Coronary artery (tissue), 2 donors: ENCODE measurements at places on chromosomes 13 and 19.

DNA sequence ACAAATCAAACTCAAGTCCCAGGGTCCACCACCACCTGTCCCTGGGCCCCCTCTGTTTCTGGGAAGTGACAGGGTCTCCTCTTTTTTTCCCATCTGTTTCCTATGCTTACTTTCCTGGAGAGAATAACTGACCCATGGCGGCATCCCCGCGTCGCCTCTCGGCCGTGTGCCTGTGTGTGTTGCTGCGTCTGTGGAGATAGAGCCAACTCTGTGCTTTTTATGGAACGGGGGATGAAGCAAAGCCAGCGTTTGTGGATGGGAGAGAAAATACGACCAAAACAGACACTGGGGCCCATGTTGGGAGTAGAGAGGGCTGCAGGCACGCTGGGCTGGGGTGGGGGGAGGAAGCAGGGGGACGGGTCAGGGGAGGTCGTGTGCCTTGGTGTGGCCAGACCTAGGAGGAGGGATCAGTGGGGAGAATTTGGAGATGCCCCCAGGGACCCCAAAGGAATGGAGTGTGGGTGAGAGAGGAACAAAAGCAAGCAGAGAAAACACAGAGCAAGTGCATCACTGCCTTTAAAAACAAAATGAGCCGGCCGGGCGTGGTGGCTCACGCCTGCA, 16.6 kb downstream of the PLK5 start:
- no peak for DNase-seq

GRCh38 chr19:31258211-31259052, 90.8 kb downstream of the TSHZ3 start:
- DNase-seq, result no peak

- DNase-seq, result peak; percentile 94
Measured at GRCh38 chr19:48637948-48638830, 1.0 kb upstream of the DBP start.

GRCh38 chr19:47776568-47776967, 1.9 kb upstream of the SELENOW start:
- DNase-seq, result no peak

DNA sequence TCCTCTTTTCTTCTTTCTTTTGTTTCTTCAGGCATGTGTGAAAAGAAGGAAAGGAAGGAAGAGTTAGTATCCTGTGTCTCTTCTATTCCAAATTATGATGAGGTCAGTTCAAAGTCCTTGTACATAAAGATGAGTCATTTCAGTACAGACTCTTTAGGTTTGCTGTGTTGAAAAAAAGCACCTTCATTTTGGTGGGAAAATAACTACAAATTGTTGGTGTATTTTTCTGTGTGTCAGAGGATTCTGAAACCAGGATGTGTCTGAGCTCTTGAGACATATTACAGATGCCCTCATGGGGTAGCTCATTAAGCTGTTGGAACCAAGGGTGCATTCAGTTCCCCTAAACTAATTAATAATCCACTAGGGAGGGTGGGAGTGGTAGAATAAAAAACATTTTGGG, 5.8 kb upstream of the HSPH1 start:
- DNase-seq, result no peak

DNA sequence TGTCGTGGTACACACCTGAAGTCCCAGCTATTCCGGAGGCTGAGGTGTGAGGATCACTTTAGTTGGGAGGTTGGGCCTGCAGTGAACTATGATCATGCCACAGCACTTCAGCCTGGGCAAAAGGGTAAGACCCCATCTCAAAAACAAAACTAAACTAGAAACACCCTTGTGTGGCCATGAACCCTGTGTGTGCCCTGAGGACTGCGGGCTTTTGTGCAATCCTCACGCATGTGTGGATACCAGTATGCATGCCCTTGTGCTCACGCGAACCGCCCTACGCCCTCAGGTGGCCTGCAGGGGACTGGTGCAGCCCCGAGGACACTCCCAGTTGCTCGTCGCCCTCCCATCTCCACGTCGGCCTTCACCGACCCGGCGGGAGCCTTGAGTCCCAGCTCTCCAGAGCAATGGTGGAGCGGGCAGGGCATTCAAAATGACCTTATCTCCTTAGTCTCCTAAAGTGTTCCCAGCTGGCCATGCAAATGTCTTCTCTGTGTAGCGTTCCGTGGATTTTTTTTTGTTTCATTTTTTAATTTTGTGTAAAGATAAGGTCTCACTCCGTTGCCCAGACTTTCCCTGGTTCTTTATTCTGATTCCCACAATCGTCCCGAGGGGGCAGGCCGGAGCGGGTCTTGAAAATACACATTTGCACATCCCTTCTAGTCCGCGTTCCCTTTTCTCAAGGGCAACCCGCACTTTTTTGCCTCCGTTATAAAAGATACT, 868 bp upstream of the EGLN2 start:
- no peak for DNase-seq

DNA sequence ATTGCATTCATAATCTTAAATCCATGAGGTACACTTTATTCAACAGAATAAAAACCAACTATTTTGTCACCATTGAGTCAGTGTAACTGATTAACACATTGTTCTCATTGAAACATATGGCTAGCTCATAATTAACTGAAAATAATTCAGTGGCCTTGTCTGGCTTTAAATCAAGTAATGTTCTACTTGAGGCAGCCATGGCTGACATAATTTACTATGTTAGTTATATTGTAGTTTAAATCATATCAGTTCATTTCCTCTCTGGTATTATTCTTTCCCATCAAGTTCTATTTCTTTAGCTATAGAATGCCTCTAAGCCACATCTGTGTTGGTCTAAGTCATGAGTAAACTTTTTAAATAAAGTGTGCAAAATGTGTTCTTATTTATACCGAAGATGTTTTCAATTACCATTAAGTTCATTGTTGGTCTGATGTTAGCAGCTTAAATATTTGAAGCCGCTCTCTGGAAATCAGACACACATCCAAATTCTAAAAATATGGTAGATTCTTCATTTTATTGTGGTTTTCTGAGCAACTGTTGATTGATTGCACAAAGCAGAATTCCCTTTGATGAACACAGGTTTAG, 393.7 kb downstream of the GPC6 start:
- no peak for DNase-seq

DNA sequence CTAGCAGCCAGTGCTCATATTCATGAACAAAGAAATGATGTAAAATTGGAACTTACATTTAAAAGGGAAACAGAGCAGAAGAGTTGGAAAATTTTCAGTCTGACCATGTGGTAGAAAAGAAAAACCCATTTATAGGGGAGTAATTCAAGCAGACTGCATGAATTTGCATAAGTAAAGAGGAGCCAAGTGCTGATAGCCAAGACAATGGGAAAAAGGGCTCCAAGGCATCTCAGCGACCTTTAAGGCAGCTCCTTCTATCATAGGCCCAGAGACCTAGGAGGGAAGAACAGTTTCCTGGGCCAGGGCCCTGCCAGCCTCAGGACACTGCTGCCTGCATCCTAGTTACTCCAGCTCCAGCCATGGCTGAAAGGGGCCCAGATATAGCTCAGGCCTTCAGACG, 7.5 kb downstream of the DNAJC3 start:
- no peak for DNase-seq

DNA sequence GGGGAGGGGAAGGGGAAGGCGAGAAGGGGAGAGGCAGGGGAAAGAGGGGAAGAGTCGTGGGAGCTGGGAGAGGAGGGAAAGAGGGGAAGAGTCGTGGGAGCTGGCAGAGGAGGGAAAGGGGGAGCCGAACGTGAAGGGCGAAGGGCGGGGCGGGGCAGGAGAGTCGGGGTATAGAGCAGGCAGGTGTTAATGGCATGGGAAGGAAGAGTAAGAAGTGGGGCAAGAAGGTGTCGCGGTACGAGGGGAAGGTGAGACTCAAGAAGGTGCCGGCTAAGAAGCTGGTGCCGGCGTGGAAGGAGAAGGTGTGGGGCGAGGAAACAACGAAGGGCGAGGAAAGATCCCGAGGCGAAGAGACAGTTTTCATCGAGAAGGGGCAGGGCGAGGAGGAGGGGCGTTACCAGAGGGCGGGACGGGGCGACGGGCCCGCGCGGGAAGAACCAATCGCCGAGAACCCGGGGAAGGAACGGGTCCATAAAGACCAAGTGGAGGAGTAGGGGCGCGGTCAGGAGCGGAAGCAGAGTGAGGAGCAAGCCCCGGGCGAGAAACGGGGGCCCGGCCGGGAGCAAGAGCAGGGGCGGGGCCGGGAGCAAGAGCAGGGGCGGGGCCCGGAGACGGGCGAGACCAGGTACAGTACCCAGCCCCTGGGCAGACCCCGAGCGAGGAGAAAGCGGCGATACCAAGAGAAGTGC, 463 bp downstream of the CATSPERG start:
- DNase-seq, result peak; percentile 98

GRCh38 chr19:29947871-29948270, 5.8 kb downstream of the URI1 start:
- DNase-seq, result no peak

- DNase-seq, result no peak
Measured at GRCh38 chr19:1057176-1057855, 9.7 kb upstream of the ARHGAP45 start.

GRCh38 chr13:52921194-52921593, 72.8 kb upstream of the PCDH8 start:
- DNase-seq, result no peak

DNA sequence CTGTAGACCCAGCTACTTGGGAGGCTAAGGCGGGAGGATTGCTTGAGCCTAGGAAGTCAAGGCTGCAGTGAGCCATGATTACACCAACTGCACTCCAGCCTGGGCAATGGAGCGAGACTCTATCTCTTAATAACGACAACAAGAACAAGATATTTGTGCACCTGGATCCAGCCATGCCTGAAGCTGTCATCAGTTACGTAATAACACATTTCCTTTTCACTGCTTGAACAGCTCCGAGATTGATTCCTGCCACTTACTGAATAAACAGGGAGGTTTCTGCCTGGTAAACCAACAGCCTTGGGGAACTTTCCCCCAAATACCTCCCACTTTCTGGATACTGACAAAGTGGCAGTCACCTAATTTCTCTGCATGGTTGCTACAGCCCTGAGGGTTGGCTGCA, 5.4 kb downstream of the KANK2 start:
- no peak for DNase-seq

DNA sequence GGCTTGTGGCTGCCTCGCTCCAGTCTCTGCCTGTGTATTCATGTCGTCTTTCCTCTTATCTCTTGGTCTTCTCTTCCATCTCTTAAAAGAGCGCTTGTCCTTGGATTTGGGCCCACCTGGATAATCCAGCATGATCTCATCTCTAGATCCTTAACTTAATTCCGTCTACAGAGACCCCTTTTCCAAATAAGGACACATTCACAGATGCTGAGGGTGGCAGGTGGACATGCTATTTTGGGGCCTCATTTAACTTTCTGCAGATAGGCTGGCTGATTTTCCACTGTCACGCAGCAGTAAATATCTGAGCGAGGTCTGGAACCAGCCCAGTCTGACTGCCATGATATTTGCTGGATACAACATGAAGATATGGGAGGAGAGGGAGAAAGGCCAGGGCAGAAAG, 41.5 kb upstream of the TSHZ3 start:
- no peak for DNase-seq

DNA sequence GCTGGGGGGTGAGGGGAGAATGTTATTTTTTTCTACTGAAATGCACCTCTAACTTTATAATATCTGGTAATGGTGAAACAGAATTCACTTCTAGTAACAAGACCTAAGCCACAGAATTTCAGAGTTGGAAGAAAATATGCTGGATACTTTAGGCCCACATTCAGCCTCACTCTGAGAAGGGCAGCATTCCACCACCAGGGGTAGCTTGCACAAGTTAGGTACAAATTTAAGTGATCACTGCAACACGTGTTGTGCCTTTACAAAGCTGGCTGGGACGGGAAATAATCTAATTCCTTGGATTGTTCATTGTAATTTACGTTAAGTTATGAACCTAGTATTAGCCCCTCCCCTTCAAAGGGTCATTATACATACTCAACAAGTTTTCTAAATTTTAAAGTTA, 192.3 kb downstream of the RGCC start:
- DNase-seq, result no peak

DNA sequence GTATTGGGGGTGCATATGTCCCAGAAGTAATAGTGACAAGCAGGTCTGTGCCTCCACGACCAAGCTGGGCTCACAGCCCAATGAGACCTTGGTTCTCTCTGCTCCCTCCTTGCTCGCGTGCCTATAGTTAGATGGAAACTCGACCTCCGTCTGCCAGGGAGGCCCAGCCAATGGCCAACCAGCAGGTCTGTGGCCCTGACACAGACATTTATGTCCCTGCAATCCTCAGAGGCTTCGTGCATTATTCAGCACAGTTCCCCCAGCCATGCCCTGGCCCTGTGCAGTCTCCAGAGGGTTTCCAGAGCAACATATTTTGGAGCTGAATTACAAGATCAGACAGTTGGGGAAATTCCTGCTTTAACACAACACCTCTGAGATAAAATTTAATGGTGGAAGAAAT, 105.1 kb downstream of the UQCRFS1 start:
- no peak for DNase-seq

- no peak for DNase-seq
Measured at GRCh38 chr19:23558541-23558940, 128.5 kb downstream of the ZNF675 start.

DNA sequence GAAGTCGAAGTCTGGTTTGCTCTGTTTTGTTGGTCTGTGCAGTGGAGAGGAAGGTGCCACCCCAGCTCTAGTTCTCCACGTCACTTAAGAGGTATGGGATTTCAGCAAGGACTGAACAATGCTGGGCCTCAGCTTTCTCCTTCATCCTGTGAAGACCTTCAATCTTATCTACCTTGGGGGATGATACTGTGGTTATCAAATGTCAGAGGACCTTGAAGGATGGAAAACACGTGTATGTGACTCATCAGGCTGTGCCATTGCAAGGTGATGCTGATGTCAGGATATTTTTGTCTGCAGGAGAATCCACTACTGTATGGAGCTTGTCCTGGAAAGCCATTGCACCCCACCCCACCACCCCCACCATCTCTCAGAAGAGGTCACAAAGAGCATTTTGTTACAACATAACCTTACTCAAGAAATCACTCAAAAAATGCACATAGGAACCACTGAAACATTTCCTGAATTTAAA, 81.4 kb upstream of the UQCRFS1 start:
- DNase-seq, result no peak

DNA sequence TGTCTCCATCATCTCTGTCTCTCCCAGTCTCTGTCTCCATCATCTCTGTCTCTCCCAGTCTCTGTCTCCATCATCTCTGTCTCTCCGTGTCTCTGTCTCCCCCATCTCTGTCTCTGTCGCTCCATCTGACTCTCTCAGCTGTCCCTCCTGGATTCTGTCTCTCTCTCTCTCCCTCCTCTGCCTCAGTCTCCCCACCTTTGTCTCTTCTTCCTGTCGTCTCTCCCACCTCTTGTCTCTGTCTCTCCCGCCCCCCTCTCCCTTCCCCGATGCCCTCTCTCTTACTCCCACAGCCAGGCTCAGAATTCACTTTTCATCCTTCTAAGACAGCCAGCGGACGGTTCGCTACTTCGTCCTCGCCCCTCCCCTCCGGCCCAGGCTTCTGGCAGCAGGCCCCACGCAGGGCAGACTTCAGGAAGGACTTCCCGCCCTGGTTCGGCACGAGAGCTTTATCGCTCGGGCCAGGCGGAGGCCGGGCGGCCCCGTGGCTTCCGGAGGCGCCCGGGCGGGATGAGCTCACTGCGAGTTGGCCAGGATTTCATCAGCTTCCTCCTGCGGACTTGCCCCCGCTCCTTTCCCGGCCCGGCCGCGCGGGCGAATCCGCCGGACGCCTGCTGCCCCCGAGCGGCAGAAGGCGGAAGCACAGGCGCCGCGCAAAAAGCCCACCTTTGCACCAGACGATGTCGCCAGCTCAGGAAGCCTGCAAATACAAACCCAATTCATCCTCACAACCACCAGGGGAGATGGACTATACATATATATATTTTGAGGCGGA, 12.4 kb upstream of the CCDC9 start:
- peak; percentile 96 for DNase-seq
